Activated naive CD4-positive, alpha-beta T cell treated with anti-CD3 and anti-CD28 coated beads, Interleukin-2, amount 50 U/mL, for 72 hours (primary cell): ENCODE measurements at places on chromosomes 1 and 21. TPM values are rescaled to one million over a fixed set of nuclear protein-coding genes. Genes with fewer than 3 reads are reported as not detected.

CLCA1 gene
- not detected for total RNA-seq

ST7L gene
- 10.5 TPM for total RNA-seq

GRCh38 chr1:32701951-32702598 is 495 bp downstream of the SYNC start:
- no peak for DNase-seq

DNA sequence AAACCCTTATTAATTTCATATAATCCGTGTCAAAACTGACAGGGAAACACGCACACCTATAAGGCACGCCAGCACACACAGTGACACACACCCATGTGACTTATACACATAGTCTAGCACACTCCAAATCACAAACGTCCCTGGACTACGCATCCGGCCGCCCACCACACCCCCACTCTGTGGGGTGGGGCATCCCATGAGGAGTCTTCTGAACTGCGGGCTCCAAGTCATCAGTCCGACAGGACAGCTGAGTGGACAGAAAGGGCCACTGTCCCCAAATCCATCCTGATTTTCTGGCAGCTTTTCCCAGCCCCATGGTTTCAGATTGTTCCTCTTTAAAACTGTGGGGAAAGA is 829 bp downstream of the PEA15 start:
- peak; percentile 31 for DNase-seq

CYP4A11 gene
- not detected for total RNA-seq

DNAJC28 gene
- total RNA-seq, result 0.91 TPM

DNA sequence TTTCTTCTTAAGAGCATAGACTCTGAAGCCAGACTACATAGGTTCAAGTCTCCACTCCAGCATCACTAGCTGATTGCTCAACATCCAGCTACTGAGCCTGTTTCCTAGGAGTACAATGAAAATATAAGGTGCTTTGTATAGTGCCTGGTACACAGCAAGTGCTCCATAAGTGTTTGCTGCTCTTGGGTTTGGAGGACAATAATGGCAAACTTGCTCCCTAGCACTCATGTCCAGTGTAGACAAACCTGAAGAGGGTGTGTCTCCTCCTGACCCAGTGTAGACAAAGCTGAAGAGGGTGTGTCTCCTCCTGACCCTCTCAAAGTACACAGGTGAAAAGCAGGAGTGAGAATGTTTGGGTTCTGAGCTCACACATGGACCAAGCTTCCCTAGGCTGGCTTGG is 10.5 kb upstream of the ECE1 start:
- DNase-seq, result no peak

DNA sequence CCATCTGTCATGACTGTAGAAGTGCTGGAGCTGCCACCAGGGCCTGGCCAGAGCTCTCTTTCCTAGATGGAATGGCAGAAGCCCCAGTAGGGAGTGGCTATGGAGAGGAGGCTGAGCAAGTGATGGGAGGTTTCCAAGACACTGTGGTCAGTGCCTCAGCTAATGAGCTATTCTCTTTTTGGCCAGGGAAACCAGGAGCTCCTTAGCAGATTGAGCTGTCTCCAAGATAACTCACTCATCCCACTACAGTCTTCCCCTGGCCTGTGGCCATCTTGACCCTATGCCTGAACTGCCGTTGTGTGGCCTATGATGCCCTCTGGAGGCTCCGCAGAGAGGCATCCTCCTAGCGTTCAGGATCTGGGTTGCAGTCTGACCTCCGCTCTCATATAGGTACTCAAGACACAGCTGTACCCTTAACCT is 60.5 kb downstream of the ERI3 start:
- no peak for DNase-seq

NPPA gene
- not detected for total RNA-seq

LCE2B gene
- not detected for total RNA-seq

DNA sequence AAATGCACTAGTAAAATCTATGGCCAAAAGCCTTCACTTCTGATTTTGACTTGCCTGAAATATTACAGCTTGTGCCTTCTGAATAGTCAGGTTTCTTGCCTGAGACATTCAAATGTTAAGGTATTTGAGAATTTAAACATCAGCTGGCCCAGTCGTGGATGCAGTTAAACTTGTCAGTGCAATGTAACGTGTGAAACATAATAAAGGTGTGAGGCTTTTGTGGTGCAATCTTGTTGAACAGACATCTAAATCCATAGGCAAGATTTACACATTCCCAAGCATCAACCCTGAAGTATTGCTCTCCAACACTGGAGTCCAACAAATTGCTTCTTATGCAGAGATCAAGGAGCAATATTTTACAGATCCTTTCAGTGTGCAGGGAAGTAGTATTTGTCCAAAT is 4.4 kb downstream of the CCN1 start:
- no peak for DNase-seq

CFAP57 gene
- 0.37 TPM for total RNA-seq
